Stimulated activated CD8-positive, alpha-beta memory T cell treated with anti-CD3 and anti-CD28 coated beads, Interleukin-4, amount 100 ng/mL, for 4 hours (primary cell): ENCODE measurements at places on chromosomes 5 and 9.

DNA sequence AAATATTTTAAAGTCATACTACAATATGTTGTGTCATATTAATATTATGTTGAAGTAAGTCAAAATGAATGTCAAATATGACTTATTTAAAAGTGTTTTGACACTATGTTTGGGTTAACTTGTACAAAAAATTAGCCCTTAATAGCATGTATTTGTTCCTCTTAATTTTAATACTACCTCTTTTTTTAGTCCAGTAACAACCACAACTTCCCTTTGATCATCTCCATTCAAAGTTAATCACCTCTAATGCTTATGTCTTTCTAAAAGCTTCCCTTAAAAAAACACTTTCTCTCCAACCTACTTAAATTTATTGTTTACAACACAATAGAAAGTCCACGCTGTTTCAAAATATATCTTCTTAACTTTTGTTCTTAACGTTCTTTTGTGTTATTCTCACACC, 9.6 kb downstream of the SLCO4C1 start:
- no peak for DNase-seq

DNA sequence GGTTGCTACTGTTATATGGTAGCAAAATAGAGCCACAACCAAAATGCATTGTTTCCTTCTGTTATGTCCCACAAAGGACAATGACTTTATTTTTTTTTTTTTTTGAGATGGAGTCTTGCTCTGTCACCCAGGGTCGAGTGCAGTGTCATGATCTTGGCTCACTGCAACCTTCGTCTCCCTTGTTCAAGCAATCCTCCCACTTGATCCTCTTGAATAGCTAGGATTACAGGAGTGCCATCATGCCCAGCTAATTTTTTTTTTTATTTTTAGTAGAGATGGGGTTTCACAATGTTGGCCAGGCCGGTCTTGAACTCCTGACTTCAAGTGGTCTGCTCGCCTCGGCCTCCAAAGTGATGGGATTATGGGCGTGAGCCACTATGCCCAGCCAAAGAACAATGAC, 527.7 kb upstream of the SGCD start:
- DNase-seq, result no peak

GRCh38 chr9:133563291-133563796, 28.8 kb downstream of the ADAMTSL2 start:
- no peak for DNase-seq

DNA sequence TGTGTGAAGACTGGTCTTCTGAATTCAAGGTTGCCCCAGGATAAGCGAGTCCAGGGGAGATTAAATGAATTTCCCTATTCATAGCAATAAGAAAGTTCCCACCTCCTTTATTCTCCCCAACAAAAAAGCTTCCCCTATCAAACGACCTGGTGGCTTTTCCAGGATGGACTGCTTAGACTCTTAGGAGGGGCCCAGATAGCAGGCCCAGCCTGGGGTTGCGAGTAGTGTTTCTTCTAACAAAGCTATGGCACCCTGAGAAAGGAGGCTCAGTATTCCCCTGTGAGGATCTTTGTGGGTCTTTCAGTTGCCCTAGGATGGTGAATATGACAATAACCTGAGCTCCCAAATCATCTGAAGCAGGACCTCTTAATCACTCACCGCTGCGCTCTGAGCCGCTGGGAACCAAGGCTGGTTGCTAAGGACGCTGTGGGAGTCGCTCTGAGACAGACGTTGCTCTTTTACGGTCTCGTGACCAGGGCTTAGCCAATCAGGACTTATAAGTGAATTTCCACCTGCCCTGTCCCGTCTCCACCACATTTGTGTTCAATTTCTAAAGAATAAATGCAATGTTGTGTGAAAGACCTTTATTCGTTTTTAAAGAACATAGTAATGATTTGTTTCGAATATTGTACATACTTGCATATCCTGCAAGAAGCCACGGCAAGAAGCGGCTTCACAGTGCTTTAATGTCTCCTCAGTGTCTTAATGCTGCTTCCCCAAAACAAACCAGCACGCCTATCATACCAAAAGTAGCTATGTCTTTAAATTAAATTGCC, at the start of gene TMEM232:
Gene TMEM232, minus strand, starts transcription at position 423 of the 776 bp plus-strand sequence. CDS start 59,319 bp downstream, outside the sequence.
- DNase-seq, result peak; percentile 38

- no peak for DNase-seq
These were observed 91.4 kb downstream of the TSSK1B start for GRCh38 chr5:113343343-113343742.

GRCh38 chr9:21455320-21455719, 15.1 kb downstream of the IFNA1 start:
- no peak for DNase-seq

- no peak for DNase-seq
These were observed 69.1 kb downstream of the ZNF366 start for GRCh38 chr5:72438141-72438540.

DNA sequence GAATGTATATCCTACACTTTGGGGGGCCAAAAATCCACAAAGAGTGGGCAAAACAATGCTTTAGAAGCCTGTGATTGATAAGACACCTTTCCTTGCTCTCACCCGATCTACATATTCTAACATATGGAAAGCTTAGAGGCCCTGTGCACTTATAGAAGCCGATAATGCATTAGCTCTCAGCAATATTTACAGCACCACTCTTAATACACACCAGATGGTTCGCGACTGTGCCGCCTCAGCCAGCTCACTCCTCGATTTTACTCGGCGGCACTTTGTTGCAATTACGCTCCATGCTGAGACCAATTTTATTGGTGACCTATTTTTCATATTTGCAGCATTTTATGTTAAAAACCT, 18.8 kb downstream of the NR2F1 start:
- DNase-seq, result no peak

- no peak for DNase-seq
These were observed 12.2 kb upstream of the ELL2 start for GRCh38 chr5:95973793-95974325.

- DNase-seq, result no peak
These were observed 43.9 kb downstream of the F2RL2 start for GRCh38 chr5:76579166-76579937.

DNA sequence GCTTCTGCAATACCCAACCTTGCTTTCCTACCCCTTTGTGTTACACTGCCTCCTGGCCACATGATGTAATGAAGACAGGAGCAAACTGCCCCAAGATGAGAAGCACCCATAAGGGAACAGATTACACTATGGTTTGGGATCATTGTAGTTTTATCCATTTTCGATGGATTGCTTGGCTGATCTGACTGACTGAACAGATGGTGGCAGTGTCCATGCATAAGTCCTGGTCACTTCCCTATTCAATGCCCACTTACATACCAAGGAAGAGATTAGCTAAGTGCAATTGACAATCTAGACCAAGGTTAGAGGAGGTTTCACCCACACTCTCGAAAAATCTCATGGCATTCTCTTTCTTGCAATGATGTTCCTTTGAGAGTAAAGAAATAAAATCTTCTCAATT, 319.9 kb downstream of the RAB3C start:
- DNase-seq, result no peak

GRCh38 chr5:164256351-164256750, 750.9 kb downstream of the MAT2B start:
- no peak for DNase-seq

- no peak for DNase-seq
These were observed 11.9 kb upstream of the NXNL2 start for GRCh38 chr9:88523056-88523455.

- DNase-seq, result no peak
These were observed 190.3 kb downstream of the TLE1 start for GRCh38 chr9:81499021-81499454.

GRCh38 chr5:118439831-118440230, 548.5 kb downstream of the DTWD2 start:
- DNase-seq, result no peak

GRCh38 chr5:175246242-175246888, 197.6 kb downstream of the DRD1 start:
- DNase-seq, result no peak

DNA sequence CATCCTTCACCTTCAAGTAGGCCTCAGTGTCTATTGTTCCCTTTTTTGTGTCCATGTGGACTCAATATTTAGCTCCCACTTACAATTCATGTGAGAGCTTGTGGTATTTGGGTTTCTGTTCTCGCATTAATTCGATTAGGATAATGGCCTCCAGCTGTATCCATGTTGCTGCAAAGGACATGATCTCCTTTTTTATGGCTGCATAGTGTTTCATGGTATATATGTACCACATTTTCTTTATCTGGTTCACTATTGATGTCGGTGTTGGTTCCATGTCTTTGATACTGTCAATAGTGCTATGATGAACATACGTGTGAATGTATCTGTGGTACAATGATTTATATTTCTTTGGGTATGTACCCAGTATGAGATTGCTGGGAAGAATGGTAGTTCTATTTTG, 113.7 kb downstream of the FGF18 start:
- DNase-seq, result no peak

- DNase-seq, result no peak
These were observed 26.6 kb downstream of the NR5A1 start for GRCh38 chr9:124480621-124480981.

DNA sequence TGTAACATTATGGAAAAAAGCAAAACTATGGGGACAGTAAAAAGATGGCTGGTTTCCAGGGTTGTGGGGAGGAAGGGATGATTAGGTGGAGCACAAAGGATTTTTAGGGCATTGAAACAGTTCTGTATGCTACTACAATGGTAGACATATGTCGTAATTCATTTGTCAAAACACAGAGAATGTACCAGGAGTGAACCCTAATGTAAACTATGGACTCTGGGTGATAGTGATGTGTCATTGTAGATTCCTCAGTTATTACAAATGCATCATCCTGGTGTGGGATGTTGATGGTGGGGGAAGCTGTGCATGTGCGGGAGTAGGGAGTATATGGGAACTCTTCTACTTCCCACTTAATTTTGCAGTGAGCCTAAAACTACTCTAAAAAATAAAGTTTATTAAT, 135.0 kb upstream of the GABRP start:
- no peak for DNase-seq

GRCh38 chr9:76018235-76018634, 127.8 kb downstream of the PCSK5 start:
- DNase-seq, result no peak

GRCh38 chr5:11038772-11039171, 277.7 kb upstream of the DAP start:
- DNase-seq, result no peak

- DNase-seq, result no peak
These were observed 25.1 kb downstream of the CEMIP2 start for GRCh38 chr9:71743217-71743705.

GRCh38 chr9:7342229-7342628, 457.3 kb downstream of the DMAC1 start:
- DNase-seq, result no peak

DNA sequence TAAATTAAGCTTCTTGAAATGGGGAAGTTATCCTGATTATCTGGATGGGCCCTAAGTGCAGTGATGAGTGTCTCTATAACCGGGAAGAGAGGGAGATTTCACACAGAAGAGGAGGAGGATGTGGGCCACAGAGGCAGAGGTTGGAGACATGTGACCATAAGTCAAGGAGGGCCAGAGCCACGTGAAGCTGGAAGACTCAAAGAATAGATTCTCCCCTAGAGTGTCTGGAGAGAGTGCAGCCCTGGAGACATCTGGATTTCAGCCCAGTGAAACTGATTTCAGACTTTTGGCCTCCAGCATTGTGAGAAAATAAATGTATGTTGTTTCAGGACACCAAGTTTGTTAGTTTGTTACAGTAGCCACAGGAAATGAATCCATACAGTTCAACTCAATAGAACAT, 442.9 kb downstream of the NTRK2 start:
- no peak for DNase-seq

DNA sequence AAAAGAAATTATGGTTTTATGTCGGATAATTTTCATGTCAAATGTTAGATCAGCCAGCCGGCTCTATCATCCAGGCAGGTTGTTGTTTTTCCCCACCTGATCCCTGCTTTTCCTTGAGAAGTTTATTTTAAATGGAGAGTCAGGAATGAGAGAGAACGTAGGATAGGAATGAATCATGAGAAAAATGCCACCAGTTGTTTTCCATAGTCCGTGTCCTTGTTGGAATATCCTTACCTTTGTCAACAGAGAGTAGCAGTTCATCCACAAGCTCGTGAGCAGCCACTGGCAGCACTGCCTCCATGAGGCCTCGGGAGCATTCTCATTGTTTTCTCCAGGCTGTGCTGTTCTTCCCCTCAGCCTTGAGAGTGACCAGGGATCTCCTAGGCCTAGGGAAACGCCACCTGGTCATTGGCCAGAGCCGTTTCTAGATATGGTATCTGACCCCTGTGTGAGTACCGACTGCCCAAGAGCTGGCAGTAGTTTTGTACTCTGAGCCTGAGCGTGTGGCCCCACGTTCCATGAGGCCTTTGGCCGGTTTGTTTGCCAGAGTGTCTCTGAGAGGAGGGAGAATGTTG, 293.3 kb downstream of the FANCC start:
- DNase-seq, result no peak

DNA sequence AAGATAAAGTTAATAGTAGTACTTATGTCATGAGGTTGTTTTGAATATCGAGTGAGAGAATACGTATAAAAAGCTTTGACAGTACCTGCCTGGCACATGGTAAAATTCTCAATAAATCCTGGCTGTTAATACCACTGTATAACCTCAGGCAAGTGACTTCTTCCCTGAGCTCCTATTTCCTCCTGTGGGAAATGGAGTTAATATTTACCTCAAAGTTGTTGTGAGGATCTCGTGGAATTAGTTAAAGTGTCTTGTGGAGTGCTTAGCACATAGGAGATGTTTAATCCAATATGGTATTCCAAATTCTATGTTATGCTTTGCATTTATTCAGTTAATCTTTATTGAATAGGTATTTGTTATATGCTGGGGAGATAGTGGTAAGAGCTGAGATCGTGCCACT, 18.5 kb downstream of the FOCAD start:
- DNase-seq, result no peak

DNA sequence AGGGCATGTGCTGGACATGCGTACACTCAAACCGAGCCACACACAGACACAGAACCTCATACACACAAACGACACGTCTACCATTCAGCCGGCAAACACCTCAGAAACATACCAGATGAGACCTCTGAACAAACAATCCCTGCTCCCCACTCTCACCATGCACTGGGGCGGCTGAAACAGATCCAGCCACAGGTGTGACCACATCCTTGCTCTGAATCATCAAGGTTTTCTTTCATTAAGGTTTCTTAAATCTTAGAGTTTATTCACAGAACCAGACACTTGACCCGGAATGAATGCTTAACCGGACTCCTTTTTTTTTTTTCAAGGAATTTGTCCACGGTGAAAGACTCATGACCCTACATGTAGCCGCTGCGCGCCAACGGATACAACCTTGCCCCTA, 26.2 kb downstream of the TERT start:
- peak; percentile 6 for DNase-seq

- DNase-seq, result peak; percentile 18
These were observed 118.8 kb downstream of the WNK2 start for GRCh38 chr9:93302586-93303257.

GRCh38 chr5:32436553-32437242, 7.8 kb downstream of the ZFR start:
- no peak for DNase-seq

- no peak for DNase-seq
These were observed 15.0 kb downstream of the TLX3 start for GRCh38 chr5:171323806-171324632.

- DNase-seq, result no peak
These were observed 1037.3 kb upstream of the CDH6 start for GRCh38 chr5:30156156-30156555.
